HEK293T (cell line): ENCODE measurements at places on chromosomes 4 and X.

DNA sequence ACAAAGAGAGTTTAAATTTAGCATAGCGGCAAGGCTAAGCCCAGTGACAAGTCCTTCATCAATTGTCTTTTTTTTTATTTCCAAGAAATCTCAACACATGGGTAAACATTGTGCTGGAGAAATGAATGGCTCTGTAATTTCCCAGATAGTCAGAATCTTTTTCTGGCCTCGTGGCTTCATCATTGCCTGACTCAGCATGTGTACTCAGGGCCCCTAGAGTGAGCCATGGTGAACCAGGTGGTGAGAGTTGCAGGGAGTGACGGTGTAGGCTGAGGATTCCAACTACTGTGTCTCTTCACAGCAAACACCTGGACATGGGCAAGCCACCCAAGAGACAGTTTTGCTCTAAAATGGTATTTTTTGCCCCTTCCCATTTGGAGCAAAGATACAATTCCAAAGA, 43.1 kb upstream of the UCP1 start:
- no peak for DNase-seq

- DNase-seq = no peak
Measured at GRCh38 chr4:157221426-157221894, 932 bp downstream of the GRIA2 start.

- DNase-seq = no peak
Measured at GRCh38 chr4:79255793-79256192, 70.1 kb downstream of the NAA11 start.

DNA sequence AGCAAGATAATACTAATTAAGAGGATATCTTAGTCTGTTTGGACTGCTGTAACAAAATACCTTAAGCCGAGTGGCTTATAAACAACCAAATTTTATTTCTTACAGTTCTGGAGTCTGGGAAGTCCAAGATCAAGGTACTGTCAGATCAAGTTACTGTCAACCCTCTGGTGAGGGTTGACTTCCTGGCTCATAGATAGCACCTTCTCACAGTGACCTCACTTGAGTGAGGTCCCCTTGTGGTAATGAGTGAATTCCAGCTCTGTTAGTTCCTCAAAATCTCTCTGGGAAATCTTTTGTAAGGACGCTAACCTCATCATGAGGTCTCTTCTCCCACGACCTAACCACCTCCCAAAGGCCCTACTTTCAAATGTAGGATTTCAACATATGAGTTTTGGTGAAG, 36.9 kb upstream of the ADGRA3 start:
- no peak for DNase-seq

DNA sequence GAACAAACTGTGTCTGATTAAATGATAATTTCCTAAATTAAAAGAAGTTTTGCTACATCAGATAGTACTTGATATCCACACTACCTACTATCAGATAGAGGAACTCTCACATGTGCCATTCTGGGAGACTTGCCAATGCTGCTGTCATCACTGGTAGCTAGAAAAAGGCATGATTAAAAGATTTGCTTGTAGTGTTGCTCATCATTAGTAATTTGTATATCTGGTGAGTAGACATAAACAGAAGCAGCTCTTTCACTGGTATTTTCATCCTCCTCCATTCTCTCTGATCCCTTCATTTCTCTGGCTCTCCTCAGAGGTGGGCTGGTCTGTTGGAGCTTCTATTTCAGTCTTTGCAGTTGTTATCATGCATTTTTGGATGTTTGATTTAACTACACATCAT, 56.0 kb downstream of the SPRY1 start:
- no peak for DNase-seq

DNA sequence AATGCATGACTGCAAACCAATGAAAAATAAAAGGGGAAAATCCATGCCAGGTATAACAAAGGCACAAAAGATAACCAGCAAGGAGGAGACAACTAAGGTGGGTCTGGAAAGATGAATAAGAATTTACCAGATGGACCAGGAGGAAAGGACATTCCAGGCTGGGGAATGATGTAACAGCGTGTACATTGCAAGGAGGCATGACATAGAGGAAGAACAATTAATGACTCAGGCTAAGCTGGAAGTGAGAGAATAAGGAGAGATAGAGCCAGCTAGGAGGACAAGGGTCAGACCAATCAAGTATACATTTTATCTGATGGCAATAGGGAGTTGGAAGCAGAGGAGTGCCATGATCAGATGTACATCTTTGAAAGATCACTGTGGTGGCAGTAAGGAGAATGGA, 57.0 kb downstream of the MTMR8 start:
- no peak for DNase-seq

GRCh38 chr4:126582737-126583136, 1050.0 kb upstream of the INTU start:
- peak; percentile 34 for DNase-seq

DNA sequence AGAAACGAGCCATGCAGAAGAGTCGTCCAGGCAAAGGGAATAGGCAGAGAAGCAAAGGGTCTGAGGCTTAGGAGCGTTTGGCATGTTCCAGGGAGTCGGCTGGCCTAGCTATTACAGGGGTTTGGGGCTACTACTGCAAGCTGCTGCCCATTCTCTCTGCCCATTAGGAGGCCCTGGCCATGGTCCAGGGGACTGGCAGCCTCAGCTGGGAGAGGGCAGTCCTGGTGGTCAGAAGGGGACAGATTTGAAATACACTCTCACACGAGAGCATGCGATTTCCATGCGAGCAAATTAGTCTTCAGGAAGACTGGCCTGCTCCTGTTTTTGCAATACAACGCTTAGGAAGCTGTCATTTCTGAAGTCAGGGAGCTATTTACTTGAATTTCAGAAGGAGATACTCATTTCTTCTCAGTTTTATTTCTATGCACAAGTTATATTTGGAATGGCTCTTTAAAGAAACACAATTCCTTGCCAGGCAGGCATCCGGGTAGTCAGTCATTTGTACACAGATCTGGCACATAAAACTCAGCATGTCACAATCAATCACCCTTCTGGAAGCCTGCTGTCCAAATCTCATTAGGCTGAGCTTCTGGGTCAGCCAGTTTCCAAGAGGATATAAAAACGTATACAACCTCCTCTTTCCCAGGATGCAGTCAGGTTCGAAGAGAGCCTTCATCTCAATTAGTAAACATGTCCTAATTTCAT, 27.0 kb downstream of the PROM1 start:
- peak; percentile 27 for DNase-seq

- DNase-seq = no peak
Measured at GRCh38 chr4:56668267-56668666, 12.8 kb downstream of the HOPX start.

- DNase-seq = no peak
Measured at GRCh38 chr4:183550345-183551093, 45.7 kb downstream of the ING2 start.

GRCh38 chr4:145552181-145552822, 66.9 kb upstream of the MMAA start:
- DNase-seq = no peak

- DNase-seq = no peak
Measured at GRCh38 chr4:27604692-27605091, 744.1 kb downstream of the STIM2 start.

DNA sequence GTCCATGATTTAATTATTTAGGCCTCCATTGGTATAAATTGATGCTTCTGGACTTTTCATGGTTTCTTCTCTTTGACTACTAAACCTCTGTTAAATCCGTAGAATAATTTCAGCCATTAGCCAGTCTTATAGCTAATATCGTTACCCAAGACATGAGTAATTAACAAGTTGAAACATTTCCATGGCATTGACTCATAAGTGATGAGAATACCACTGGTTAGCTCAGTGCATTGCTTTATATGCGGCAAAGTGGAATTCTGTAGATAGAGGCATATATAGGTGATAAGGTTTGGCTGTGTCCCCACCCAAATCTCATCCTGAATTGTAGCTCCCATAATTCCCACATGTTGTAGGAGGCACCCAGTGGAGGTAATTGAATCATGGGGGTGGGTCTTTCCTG, 80.6 kb downstream of the VCX2 start:
- no peak for DNase-seq

GRCh38 chrX:41482154-41482850, 35.2 kb downstream of the NYX start:
- no peak for DNase-seq

- DNase-seq = no peak
Measured at GRCh38 chr4:38930204-38930603, 62.6 kb downstream of the FAM114A1 start.

GRCh38 chr4:146291313-146291712, 77.0 kb downstream of the REELD1 start:
- DNase-seq = peak; percentile 13

DNA sequence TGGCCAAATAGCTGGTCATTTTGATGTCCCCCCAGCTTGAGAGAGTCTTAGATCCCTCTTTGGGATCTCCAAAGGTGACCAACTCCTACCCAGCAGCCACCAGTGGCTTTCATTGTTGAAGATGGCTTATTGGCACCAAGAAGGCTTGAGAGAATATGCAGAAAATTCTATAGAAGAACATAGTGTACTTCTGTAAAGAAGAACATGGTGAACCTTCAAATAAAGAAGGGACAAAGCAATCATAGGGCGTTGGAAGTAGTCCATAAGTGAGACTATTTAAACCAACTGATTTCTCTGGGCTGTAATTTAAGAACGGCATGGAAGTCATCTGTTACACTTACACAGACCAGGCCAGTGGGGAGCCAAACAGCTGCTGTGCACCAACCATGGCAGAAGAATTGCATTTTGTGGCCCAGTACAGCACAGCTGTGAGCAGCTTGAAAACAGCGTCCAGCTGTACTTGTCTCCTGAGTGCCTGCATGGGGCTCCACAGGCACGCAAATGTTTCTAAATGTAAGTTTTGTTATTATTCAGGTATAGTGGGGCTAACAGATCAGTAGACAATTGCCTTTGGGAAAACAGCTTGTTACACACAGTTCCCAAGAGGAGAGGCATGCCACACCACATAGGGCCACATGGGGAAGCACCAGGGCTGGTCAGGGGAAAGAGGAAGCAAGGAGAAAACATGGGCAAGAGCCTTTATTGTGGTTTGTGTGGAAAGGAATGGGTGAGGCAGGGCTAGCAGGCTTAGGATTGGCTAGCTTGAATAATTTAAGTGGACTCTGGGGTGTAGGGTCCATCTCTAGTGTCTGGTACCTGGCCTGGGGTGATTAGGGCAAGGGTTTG, 125.0 kb downstream of the ARHGAP6 start:
- DNase-seq = no peak

DNA sequence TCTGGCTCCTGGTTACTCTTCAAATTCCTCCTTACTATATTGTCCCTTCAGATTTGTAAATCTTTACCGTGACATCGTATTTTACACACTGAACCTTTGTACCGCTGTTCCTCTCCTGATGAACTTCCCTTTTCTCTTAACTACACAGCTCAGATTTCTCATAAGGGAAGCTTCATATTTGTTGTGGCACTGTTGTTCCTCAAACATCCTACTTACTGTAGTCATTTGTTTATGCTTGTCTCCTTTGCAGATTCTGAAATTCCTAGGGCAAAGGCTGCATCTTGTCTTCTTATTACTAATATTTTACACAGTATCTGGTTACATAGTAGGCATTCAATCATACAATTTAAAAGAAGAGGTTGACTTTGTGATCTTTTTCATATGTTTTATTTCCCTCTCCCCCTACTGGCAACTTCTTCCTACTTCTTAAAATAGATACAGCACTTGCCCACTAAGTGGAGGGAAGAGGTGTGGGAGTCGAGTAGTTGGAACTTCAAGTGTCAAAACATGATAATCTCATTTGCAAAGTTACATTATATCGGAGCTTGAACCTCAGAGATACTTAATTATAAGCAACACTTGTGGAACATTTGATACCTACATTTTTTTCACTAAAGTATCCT, 50.0 kb downstream of the TET2 start:
- no peak for DNase-seq
